ENCODE measurements at places on chromosomes 2 and 18. TPM values are rescaled to one million over a fixed set of nuclear protein-coding genes. Genes with fewer than 3 reads are reported as not detected.

The EPC2 gene
- total RNA-seq, result 18.2 TPM

The TMEM17 gene
- total RNA-seq, result 1.8 TPM

The HAUS1 gene
- total RNA-seq, result 21.1 TPM

The SAG gene
- not detected for total RNA-seq

The RIT2 gene
- total RNA-seq, result not detected

The PSD4 gene
- total RNA-seq, result 3.4 TPM

The DES gene
- 3.7 TPM for total RNA-seq

Measured in smooth muscle cell of bladder (primary cell).